ENCODE measurements at places on chromosomes 11 and 22. TPM values are rescaled to one million over a fixed set of nuclear protein-coding genes. Genes with fewer than 3 reads are reported as not detected.
A peak's percentile ranks its signal among the peaks of the same experiment; 100 is the strongest.

GRCh38 chr22:30948930-30949342 lies 19.6 kb downstream of the MORC2 start:
- DNase-seq, result peak; percentile 6

GRCh38 chr11:125494974-125495725 lies 915 bp downstream of the FEZ1 start:
- peak; percentile 74 for DNase-seq

DNA sequence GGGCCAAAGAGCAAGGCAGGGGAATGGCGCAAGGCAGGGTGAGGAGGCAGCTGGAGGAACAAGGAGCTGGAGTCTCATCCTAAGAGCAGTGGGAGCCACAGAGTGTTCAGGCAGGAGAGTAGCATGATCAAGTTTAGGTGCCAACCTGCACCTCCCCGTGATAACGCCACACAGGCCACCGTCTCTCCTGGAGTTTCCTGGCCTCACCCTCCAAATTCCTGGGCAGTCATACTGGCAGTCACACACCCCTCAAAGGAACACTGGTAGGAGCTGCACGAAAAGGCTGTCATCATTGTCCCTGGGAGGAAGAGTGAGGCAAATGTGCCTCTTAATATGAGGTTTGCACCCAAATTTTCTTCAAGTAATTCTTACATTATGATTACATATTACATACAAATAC lies 36.3 kb upstream of the RTL6 start:
- DNase-seq, result no peak

GRCh38 chr22:50526834-50527801 lies 1.7 kb upstream of the SCO2 start:
- no peak for DNase-seq

DNA sequence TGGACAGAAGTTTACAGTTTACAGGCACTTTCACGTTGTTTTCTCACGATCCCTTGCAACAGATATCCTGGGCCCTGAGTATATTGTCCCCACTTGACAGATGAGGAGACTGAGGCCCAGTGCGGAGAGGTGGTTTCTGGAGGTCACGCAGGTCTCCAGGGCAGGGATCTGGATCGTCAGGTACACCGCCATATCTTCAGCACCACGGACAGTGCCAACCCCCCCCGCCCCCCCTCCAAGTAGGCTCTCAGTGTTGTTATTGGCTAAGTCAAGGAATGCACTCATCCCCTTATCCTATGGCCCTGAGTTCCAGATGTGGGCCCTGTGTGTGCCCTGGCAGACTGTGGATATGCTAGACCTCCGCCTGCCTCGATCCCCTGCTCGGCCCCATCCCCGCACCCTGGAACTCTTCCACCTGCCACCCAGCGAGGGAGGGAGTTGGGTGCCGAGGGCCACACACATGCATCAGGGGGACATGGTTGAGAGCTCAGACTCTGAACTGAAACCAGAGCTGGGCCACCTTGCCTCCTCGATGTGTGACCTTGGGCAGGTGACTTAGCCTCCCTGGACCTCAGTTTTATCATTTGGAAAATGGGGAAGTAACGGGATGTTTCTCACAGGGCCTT lies 37.5 kb downstream of the MPPED1 start:
- no peak for DNase-seq

GRCh38 chr11:70020336-70021214 lies 57.5 kb upstream of the ANO1 start:
- DNase-seq, result no peak

DNA sequence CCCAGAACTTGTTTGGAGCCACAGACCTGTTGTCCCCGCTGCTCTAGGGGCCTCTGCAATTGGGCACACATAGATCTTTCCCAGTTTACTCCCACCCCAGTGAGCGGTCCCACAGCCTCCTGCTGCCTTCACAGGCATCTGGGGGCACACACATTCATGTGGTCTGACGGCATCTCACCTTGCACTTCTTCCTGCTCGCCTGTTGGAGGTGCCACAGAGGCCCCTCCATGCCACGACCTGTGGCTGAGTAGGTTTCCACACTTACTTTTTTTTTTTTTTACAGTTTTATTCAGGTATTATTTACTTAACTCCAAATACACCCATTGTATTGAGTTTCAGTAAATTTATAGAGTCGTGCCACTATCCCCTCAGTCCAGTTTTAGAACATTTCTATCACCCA lies 68.9 kb upstream of the SEPTIN5 start:
- no peak for DNase-seq

DNA sequence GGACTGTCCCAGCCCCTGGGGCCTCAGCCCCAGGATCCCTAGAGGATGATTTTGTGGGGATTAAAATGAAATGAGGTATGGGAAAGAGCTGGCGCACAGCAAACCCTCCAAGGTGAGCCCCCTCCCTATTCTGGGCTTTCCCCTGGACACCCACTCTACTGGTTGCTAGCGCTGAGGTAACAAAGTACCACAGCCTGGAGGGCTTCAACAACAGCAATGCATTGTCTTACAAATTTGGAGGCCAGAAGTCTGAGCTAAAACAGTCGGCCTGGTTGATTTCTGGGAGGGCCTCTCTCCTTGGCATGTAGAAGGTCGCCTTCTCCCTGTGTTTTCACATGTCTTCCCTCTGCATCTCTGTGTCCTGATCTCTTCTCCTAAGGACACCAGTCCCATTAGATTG lies 913.6 kb downstream of the NTM start:
- no peak for DNase-seq

- peak; percentile 38 for DNase-seq
Observed at GRCh38 chr22:28283068-28283654, 364.1 kb upstream of the PITPNB start.

DNA sequence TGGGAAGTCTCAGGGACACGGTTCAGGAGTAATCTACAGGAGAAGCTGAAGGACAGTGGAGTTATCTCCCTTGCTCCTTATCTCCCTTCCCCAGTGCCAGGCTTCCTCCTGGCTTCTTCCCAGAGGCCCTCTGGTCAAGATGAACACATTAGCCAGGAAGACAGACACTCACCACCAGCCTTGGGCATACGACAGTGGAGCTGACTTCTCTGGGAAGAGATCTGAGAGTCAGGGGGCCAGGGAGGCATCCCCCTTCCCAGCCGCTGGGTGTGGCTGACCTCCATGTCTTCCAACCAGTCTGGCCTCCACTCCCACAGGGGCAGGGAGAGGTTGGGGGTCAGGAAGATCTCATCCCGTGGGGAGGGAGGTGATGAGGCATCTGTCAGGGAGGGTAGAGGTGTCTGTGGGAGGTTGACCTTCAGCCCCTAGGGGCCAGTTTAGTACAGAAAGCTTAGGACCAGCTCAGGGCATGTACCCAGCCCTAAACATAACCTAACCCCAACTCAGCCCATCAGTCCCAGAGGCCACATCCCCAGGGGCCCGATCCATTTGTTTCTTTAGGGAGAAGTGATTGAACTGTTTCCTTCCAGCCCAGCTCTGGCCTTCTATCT lies 12.7 kb downstream of the ROBO4 start:
- no peak for DNase-seq

- no peak for DNase-seq
Observed at GRCh38 chr11:119438599-119438998, 15.6 kb upstream of the THY1 start.

DNA sequence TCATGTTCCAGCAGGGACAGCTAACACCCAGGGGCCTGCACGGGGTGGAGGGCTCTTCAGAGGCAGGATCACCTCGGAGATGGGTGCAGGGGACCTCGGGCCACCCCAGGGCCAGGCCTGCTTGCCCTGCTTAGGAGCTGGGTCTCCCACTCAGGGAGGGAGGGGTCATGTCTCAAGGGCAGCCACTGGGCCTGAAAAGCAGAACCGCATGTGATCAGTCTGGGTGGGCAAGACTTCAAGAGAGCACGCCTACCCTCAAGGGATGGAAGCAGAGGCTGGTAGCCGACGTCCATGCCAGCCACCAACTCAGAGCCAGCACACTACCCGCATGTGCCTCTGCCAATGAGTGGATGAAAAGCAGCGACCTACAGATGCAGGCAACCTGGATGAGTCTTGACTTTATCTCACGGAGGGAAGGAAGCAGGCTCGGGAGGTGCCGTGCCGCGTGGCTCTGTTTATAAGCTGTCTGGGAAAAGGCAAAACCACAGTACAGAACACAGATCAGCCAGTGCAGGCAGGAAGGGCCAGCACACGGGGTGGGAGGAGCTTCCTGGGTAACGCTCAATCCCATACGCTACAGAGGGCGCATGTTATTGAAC lies 16.0 kb downstream of the TBX1 start:
- DNase-seq, result no peak

- DNase-seq, result no peak
Observed at GRCh38 chr11:67556244-67556643, 27.4 kb upstream of the GSTP1 start.

DNA sequence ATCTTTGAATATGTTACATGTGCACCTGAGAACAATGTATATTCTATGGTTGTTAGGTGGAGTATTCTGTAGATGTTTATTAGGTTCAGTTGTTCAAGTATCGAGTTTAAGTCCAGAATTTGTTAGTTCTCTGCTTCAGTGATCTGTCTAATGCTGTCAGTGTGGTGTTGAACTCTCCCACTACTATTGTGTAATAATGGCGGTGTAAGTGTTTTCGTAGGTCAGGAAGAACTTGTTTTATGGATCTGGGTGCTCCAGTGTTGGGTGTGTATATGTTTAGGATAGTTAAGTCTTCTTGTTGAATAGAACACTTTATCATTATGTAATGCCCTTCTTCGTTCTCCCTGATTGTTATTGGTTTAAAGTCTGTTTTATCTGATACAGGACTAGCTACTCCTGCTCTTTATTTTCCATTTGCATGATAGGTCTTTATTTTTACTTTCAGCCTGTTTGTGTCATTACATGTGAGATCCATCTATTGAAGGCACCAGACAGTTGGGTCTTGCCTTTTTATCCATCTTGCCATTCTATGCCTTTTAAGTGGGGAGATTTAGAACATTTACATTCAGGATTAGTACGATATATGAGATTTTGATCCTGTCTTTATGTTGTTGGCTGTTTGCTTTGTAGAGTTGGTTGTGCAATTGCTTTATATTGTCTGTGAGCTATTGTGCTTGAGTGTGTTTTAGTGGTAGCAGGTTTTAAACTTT lies 121.6 kb downstream of the DDX10 start:
- DNase-seq, result peak; percentile 8

DNA sequence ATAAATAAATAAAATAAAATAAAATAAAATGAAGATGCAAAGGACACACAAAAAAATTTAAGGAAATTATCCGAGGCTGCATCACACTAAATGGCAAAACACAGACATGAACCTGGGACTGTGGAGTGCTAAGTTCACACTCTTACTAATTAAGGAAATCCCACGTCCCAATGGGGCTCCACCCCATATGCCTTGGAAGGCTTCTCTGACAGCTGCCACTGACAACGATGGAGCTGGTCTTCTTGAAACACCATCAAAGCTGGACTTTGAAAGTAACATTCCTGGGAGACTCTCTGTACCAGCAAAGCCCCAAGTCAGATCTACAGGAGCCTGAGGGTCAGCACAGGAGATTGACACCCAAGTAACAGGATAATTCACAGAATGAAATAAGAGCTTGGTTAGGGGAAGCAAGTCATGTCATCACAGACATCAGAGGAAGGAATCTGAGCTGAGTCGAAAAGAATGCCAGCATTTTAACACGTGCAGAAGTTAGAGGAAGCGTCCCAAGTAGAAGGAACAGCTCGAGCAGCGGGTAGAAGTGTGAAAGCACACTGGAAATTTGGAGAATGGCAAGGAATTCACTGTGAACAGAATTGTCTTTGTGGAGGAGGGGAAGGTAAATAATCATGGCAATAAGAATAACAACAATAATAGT lies 13.8 kb downstream of the TPST2 start:
- no peak for DNase-seq

DNA sequence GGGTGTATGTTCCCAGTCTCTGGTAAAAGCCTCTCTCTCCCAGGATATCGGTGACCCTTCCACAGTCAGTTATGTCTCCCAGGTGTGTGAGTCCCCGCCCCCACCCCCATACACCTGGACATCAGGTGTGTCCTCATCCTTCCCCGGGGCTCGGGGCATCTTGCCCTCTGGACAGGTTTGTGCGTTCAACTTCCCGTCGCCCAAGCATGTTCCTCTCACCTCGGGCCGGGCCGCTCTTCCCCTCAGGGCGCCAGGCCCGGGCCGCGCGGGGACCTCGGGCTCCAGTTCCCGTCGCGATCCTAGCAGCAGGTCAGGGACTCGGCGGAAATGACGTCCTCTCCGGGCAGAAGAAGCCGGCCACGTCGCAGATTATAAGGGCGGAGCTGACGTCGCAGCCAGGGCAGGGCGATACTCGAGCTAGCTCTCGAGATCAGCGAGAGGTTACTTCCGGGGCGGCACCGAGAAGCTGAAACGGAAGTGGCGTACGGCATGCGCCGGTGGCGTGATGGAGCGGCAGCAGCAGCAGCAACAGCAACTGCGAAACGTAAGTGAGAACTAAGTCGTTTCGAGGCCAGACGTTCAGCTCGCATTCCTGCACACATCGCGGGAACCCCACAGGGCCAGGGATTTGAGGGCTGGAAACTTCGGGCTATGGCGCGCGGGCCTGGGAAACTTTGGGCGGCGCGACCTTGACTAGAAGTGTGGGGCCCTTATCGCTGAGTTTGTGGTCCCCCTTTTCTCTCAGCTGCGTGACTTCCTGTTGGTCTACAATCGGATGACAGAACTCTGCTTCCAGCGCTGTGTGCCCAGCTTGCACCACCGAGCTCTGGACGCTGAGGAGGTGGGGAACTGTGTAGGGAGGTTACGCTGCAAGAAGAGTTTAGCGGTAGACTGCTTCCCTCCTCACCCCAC lies at the start of the genes ARFIP2 and TIMM10B:
Gene ARFIP2, minus strand, starts transcription at position 320 of the 912 bp plus-strand sequence. CDS start 910 bp downstream, outside the sequence.
Gene TIMM10B, plus strand, starts transcription at position 490 of the 912 bp plus-strand sequence. Its CDS starts 16 bp downstream, at position 506.
- peak; percentile 97 for DNase-seq

DNA sequence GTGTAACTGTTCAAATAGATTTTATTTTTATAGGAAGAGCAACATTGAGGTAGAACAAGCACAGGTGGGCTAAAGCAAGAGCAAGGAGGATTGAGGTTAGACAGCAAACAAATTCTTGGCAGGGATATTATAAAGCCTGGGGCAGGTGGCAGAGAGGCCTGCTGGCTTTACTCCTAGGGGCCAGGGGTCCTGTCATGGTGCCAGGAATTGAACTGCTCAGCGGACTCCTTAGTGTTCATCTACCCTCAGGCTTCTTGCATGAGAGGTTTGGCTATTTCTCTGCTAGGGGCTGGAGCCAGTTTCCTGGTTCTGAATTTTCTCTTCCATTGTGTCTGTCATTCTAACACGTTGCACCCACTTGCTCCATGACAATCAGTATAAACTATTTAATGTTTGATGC lies 217.2 kb upstream of the NCAM1 start:
- DNase-seq, result no peak

GRCh38 chr22:34998921-34999320 lies 67.0 kb upstream of the ISX start:
- no peak for DNase-seq

DNA sequence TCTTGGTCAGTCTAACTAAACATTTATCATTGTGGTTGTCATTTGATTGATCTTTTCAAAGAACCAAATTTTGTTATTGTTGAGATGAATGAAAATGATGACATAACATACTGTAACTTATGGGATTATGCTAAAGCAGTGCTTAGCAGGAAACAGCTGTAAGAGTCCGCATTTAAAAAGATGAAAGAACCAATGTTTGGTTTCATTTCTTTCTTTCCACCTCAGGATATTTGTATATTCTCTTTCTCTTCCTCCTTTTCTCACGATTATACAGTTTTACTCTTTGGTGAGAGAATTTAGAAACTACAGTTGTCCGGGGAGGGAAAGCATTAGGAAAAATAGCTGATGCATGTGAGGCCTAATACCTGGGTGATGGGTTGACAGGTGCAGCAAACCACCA lies 23.1 kb downstream of the PIH1D2 start:
- no peak for DNase-seq

SPON1 gene
- not detected for total RNA-seq

RASD2 gene
- 24.2 TPM for total RNA-seq

MMP13 gene
- total RNA-seq, result 0.35 TPM

APOL4 gene
- total RNA-seq, result 0.26 TPM

IGSF22 gene
- total RNA-seq, result 0.27 TPM

FAM181B gene
- total RNA-seq, result 0.48 TPM

CYTH4 gene
- under 0.01 TPM for total RNA-seq

OR4D5 gene
- total RNA-seq, result not detected

TYR gene
- total RNA-seq, result not detected

GALNT18 gene
- 25.0 TPM for total RNA-seq

Measured in mammary epithelial cell (primary cell).